ENCODE measurements at places on chromosomes 6 and 20.

GRCh38 chr6:166627033-166627874 lies at the start of gene RPS6KA2:
RPS6KA2 (minus strand) TSS chr6:166627251; CDS start chr6:166627019, 232 bp downstream.
- peak; percentile 99 for DNase-seq

DNA sequence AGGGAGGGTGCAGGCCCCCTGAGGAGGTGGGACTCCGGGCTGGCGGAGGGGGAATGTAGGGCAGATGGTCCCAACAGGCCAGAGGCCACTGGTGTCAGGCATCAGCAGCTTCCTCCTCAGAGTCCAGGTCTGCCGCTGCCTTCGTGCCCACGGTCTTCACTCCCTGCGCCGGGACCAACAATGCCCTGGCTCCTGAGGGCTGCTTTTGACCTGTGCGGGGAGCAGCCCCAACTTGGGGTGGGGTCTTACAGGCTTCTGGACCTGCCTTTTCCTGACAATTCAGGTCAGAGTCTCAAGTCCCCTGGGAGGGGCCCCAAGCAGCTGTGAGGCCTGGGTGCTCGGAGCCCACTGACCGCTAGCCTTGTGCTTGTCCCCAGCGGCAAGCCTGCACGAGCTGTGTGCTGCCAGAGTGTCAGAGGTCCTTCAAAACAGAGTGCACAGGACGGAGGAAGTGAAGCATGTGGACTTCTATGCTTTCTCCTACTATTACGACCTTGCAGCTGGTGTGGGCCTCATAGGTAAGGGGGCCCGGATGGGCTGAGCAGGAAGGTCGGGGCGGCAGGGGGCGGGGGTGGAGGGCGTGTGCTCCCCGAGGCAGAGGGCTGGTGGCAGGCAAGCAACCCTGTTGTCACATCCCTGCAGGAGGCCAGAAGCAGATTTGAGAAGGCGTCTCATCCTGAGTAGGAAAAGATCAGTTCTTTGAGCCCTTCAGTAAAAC lies 25.3 kb upstream of the PYGB start:
- DNase-seq = no peak

- DNase-seq = no peak
Measured at GRCh38 chr20:20459726-20460125, 91.8 kb downstream of the INSM1 start.

DNA sequence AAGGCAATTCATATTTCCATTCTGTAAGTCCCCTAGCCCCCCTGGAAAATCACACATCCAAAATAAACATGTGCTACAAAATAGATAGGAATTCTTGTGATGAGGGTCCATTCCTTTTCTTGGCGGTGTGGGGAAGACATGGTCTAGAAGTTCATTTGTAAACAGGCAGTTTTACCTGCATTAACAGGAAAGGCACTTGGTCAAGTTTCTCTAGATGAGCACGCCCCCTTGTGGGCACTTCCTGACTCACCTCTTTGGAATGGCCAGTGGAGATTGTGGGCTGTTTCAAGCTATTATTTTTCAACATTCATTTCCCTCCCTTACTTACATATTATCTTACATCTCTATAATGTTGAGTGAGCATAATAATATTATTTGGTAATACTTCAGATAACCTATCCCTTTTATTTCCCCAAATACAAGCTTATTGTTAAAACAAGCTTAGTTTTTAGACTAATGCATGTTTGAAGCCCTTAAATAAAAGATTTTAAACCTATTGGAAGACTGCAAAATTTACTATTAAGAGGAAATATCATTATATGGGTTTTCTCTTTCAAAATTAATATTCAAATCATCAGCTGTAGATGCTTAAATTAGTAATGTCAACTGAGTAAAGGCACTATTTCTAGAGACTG lies 92.1 kb downstream of the TASP1 start:
- DNase-seq = peak; percentile 89

DNA sequence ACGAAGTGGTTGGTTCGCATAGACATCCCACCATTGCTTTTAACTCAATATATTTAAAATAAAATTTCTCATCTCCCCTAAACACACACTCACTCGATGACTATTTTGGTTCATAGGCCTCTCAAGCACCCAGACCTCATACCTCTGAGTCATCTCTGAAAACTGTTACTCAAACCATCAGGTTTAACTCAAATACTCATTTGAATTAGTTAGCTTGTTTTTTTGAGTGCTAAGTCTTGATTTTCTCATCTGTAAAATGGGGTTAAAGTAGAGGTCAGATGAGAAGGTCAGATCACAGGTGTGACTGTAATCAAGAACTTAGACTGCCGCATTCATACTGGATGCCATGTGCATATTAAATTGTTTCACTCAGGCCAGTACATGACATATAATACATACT lies 243.9 kb upstream of the TENT5A start:
- DNase-seq = no peak

GRCh38 chr6:154356113-154356512 lies 490 bp downstream of the IPCEF1 start:
- DNase-seq = no peak

DNA sequence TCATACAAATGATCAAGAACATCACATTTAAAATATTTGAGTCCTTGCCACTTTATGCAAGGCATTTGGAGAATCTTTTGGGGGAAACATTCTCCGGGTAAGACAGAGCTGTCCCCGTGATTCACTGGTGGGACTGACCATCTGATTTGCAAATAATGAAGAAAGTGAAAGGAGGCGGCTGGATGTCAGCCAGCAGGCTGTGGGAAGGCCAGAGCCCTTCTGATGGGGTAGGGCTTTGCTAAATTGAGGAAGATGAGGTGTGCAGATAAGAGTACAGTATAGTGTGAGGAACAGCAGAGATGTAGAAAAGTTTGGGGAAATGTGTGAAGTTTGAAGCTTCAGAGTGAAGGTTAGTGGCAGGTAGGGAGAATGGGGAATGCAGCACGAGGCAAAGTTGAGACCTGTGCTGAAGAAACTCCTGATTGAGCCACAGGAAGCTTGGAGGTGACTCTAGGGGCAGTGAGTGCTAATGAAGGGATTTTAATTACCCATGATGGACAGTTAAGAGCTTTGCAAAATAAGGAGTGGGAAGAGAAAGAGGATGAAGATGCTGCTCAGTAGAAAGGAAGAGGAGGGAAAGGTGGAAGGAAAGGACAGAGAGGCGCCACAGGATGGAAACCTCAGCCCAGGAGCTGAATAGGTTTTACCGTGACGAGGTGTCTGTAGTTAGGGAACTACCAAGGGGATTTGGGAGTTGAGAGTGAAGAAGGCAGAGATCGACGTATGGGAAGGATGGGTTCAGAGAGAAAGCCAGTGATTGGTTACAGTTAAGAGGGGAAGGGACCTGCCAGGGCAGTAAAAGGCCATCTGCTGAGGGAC lies 68.7 kb downstream of the SNX9 start:
- DNase-seq = no peak

DNA sequence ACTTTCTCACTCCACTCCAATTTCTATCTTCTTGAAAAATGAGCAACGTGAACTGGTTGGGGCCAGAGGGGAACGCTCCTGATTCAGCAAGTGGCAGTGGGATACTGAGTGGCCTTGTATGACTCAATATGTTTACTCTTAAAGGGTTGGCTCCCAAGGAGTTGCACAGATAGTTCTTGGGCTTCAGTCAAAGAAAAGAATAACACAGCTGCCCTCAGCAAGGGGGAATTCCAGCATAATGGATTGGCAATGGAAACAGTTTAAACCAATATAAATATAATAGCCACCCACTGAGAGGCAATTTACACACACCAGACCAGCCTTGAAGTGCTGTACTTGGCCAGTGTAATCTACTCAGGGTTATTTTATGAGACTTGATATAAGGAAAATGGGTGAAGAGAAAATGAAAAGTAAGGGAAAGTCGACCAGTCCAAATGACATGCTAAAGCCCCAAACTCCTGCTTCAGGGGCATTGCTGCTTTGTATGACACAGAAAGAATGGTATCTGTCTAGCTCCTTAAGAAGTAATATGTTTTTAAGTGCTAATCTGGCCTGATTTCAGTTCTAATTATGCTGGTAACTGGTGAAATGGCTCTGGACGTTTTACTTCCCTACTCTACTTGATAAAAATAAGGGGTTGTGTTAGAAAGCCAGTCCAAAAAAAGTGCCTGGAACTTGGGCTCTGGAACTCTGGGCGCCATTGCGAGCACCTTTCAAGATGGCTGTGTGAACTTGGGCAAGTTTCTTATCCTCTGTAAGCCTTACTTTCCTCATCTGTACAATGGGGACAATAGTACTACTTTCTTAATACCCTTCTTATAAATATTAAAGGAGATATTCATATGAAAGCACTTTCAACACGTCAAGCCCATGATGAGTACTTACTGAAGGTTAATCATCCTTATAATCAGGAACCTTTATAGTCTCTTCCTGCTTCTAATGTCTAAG lies 712.9 kb upstream of the MAP3K7 start:
- no peak for DNase-seq

DNA sequence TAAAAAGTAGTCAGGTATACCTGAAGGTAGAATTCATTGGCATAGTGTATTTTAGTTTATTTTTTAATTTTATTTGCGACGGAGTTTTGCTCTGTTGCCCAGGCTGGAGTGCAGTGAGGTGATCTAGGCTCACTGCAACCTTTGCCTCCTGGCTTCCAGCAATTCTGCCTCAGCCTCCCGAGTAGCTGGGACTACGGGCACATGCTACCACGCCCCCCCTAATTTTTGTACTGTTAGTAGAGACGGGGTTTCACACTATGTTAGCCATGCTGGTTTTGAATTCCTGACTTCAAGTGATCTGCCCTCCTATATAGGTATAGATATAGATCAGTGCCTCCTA lies 102.8 kb upstream of the PRSS16 start:
- DNase-seq = peak; percentile 36

- no peak for DNase-seq
Measured at GRCh38 chr6:84927551-84927950, 163.2 kb upstream of the TBX18 start.

GRCh38 chr20:47412083-47412482 lies 55.6 kb upstream of the ZMYND8 start:
- DNase-seq = no peak
